SJSA1 (cell line): ENCODE measurements at places on chromosomes 3 and 15. TPM values are rescaled to one million over a fixed set of nuclear protein-coding genes. Genes with fewer than 3 reads are reported as not detected.

The XCR1 gene
- total RNA-seq, result not detected in 2 replicates

- DNase-seq, result no peak
These were observed 376.2 kb downstream of the EDEM1 start for GRCh38 chr3:5563537-5564277.

DNA sequence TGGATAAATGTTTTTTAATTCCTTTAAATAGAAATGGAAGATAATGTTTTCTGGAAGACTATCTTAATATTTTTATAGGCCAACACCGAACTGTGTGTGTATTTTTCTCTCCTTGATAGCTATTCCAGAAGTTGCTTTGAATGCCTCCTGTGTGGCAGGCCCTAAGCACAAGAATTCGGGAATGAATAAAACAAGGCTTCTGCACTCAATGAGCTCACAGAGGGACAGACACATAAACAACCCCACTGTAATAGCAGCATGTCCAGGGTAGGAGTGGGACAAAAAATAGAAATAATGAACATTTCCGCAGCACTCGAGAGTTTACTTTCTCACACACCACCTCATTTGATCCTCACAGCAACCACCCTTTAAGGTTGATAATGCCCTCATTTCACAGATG, 18.0 kb downstream of the SRGAP3 start:
- no peak for DNase-seq

DNA sequence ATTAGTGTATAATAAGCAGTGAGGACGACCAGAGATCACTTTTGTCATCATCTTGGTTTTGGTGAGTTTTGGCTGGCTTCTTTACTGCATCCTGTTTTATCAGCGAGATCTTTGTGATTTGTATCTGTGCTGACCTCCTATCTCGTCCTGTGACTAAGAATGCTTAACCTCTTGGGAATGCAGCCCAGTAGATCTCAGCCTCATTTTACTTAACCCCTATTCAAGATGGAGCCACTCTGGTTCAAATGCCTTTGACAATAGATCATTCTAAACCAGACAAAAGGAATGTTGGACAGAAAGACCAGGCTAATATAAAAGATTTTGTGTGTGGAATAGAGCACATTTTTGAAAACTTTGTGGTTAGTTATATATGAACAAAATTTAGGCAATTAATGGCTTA, 618.5 kb upstream of the BCHE start:
- DNase-seq, result no peak
